ENCODE measurements at places on chromosomes 3 and 15. TPM values are rescaled to one million over a fixed set of nuclear protein-coding genes. Genes with fewer than 3 reads are reported as not detected.

PCLAF gene
- 5.0 TPM for total RNA-seq

GOLGA8T gene
- total RNA-seq: 0.16 TPM

GLDN gene
- 2.3 TPM for total RNA-seq

ZMYND10 gene
- 2.5 TPM for total RNA-seq

PRSS50 gene
- 0.31 TPM for total RNA-seq

CIP2A gene
- total RNA-seq: 23.7 TPM

TIMP4 gene
- total RNA-seq: 2.5 TPM

OTOL1 gene
- total RNA-seq: not detected

CILP gene
- total RNA-seq: 0.31 TPM

KLHL40 gene
- total RNA-seq: not detected

KCNH8 gene
- total RNA-seq: 13.1 TPM

ZBED2 gene
- total RNA-seq: not detected

GOLGA6L10 gene
- 3.1 TPM for total RNA-seq

EID1 gene
- 215 TPM for total RNA-seq

DPPA2 gene
- not detected for total RNA-seq

DCLK3 gene
- 11.2 TPM for total RNA-seq

DHX36 gene
- total RNA-seq: 131 TPM

LRRIQ4 gene
- total RNA-seq: 0.31 TPM

OSBPL10 gene
- 14.0 TPM for total RNA-seq

SERINC4 gene
- not detected for total RNA-seq

LIPC gene
- total RNA-seq: 0.16 TPM

TASOR gene
- total RNA-seq: 213 TPM

ALDH1A3 gene
- total RNA-seq: 1.9 TPM

SLC24A5 gene
- total RNA-seq: not detected

CHCHD6 gene
- total RNA-seq: 28.2 TPM

MLH1 gene
- 44.5 TPM for total RNA-seq

LTK gene
- total RNA-seq: not detected

FETUB gene
- not detected for total RNA-seq

P3H2 gene
- total RNA-seq: 2.8 TPM

PFN2 gene
- 459 TPM for total RNA-seq

GPR27 gene
- 53.0 TPM for total RNA-seq

All from occipital lobe (tissue), 3 donors.